ENCODE measurements at places on chromosomes 7 and 10.

GRCh38 chr10:104150139-104150538 lies 28.2 kb downstream of the SFR1 start:
- DNase-seq: no peak

DNA sequence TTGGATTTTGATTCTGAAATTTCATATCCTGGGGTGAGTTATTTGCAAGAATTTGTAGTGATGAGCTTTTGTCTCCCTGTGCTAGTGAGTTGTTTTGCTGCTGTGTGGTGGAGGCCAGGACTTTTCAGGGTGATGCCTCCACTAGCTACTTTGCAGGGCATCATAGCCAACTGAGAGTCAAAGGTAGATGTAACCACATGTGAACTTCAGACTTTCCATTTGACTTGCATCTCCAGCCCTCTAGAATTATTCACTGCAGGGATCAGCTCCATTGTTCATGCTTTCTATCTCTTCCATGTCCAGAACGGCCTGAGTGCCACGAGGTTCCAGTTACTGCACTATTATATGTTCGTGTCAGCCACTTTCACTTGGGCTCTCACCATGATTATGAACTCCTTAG lies 534.3 kb downstream of the GRM8 start:
- DNase-seq: no peak

DNA sequence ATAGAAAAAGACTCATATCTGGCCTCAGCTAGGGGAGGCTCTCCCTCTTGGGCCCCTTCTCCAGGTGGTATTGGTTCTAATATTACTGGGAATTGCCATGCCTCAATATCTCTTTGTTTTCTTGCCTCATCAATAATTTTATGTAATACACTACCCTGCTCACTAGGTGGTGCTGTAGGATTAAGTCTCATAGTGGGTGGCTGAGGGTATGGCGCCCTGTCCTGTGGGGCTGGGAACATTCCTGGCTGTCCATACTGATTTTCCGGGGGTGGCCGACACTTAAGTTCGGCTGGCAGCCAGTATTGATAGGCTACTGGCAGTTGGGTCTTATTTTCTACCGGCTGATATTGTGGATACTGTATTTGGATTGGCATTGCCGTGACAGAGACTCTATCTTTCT lies 9.0 kb upstream of the TAS2R3 start:
- peak; percentile 24 for DNase-seq

DNA sequence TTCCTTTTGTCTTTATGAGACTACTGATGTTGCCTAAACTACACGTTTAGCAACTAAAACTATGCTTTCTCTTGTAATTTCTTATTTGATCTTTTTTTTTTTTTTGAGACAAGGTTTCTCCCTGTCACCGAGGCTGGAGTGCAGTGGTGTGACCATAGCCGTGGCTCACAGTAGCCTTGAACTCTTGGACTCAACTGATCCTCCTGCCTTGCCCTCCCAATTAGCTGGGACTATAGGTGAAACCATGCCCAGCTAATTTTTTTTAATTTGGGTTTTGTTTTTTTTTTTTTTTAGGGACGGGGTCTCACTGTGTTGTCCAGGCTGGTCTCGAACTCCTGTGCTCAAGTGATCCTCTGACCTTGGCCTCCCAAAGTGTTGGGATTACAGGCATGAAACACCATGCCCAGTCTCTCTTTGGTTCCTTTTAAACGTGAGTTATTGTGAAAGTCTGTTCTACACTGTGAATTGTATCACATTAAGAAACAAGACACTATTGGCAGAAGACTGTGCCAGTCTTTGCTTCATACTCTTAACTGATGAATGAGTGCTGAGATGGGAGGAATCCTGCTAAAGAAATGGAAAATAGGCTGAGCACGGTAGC lies 6.4 kb downstream of the TMEM248 start:
- no peak for DNase-seq

DNA sequence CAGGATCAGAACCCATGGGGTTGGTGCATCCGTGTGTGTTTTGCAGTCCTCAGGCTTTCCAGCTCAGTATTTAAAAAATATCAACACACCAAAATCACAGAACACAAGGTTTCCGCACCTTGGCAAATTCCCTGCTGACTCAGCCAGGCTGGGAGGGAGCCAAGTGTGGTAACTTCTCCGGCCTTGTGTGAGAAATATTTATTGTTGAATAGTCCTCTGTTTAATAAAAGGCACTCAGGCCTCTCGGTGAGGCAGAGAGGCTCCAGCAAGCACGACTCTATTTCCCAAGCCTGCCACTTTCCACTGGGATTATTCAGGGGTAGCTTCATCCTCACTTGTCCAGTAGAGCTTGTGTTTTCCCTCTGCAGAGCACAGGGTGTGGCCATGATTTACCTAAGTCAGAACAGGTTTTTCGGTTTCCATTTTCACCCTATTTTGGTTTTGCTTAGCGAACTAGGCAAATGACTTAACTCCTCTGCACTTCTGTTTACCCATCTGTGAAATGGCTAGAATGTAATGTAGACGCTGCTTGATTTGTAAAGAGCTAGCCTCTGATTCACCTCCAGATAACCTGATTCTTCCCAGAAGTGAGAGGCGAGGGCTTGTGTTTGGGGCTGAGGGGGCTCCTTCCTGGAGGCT lies 13.0 kb upstream of the CHST15 start:
- no peak for DNase-seq

- DNase-seq: no peak
These were observed 70.9 kb upstream of the CELF2 start for GRCh38 chr10:10946801-10947200.

GRCh38 chr7:88046839-88047573 lies 113.0 kb downstream of the ADAM22 start:
- DNase-seq: no peak

GRCh38 chr10:16606421-16606820 lies 84.7 kb upstream of the C1QL3 start:
- DNase-seq: no peak

DNA sequence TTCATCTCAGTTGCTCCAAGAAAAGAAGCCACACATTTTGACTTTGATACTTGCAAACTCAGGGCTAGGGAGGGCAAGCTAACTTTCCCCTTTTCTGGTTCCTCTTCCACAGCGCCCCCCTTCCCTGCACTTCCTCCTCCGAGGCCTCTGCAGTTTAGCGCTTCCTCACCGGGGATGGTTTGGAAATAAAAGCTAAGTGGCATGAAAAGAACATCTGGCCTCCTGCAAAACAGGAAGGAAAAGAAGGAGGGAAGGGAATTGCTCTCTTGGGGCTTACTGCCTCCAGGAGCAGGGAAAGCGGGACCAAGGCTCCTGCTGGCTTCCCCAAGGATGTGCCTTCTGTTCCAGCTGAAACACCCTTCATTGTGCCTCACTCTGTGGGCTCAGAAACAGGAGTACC lies 42.3 kb downstream of the PRKCQ start:
- DNase-seq: no peak

- peak; percentile 69 for DNase-seq
These were observed 76.8 kb upstream of the CARD11 start for GRCh38 chr7:3120513-3120912.

GRCh38 chr7:77359599-77359998 lies 56.5 kb downstream of the GSAP start:
- DNase-seq: no peak

DNA sequence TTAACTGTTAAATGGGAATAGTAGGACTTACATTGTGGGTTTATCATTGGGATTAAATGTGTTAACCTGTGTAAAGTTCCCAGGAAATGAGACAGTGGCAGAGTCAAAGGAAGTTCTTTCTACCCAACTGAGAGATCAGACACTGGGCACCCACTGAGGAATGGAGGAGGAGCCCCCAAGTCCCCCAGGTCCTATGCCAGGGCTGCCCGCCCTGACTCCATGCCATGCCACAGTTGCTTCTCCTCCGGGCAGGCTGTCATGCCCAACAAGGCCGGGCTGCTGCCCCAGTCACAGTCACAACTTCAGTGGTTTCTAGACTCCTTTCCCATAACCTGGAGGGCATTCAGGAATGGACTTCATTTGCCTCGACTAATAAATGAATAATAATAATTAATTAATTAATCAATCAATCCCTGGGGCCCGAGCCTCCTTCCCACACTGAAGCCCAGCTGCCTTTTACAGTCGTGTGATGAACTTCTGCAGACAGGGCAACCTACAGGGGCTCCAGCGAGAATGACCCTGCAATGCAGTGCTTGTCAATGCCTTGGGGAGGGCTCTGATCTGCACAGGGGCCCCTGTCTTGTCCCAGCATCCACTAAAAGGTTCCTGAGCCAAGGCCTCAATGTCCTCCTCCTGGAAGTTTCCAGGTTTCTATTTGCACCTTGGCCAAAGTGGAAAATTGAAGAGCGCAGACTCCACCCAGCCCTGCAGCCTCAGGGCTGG lies 32.4 kb downstream of the DRGX start:
- DNase-seq: peak; percentile 13

DNA sequence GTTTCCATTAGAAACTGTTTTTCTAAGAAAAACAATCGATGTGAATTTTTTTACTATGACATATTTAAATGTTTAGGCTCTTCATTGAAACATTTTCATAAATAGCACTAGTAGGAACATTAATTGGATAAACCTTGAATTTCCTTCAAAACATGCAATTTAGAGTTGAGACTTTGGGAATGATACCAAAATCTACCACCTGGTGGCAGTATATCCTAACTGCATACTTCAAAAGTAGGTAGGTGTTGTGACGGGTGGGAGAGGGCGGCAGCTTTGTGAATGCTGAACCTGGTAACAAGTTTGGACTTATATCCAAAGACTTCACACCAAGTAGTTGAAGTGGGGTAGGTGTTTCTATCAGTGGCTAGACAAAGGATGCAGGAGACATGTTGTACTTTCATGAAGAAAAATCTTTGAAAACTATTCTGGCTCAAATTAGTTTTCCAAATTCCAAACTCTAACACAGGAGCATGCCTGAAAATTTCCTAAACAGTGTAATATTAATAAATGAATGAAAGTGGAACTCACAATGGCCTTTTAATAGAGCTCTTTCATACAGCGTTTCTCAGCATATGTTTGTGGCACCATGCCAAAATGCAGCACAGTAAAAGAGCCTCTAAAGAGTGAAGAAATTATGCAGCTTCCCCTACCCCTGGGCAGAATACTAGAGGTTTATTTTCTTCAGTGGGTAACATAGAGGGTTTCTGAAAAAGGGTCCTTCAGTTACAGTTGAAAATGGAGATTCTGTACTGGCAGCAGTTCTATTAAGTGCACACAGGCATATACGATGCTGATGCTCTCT lies 201.0 kb upstream of the TPK1 start:
- DNase-seq: peak; percentile 42

DNA sequence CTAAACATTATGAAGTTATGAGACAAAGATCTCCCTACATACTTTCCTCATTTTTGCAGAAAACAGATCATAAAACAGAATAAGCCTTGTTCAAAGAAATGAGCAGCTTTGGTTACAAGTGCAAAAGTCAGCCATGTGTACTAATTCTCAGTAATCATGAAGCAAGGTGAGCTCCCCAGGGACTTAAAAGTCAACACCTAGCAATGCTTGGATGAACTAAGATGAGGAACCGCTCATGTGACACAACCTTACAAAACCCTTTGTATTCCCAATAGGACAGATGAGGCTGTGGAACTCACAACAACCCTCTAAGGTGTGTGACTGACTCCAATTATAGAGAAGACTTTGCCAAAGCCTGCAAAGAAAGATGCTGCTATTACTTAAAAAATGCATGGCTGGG lies 154.5 kb downstream of the SLC25A13 start:
- DNase-seq: no peak

- DNase-seq: no peak
These were observed 567.3 kb downstream of the KCNMA1 start for GRCh38 chr10:77070346-77070745.

- no peak for DNase-seq
These were observed 138.9 kb downstream of the FRMD4A start for GRCh38 chr10:14191871-14192270.

GRCh38 chr10:47114680-47115186 lies 185.3 kb upstream of the GDF10 start:
- DNase-seq: no peak

GRCh38 chr7:84705706-84706105 lies 481.1 kb downstream of the SEMA3D start:
- DNase-seq: no peak

DNA sequence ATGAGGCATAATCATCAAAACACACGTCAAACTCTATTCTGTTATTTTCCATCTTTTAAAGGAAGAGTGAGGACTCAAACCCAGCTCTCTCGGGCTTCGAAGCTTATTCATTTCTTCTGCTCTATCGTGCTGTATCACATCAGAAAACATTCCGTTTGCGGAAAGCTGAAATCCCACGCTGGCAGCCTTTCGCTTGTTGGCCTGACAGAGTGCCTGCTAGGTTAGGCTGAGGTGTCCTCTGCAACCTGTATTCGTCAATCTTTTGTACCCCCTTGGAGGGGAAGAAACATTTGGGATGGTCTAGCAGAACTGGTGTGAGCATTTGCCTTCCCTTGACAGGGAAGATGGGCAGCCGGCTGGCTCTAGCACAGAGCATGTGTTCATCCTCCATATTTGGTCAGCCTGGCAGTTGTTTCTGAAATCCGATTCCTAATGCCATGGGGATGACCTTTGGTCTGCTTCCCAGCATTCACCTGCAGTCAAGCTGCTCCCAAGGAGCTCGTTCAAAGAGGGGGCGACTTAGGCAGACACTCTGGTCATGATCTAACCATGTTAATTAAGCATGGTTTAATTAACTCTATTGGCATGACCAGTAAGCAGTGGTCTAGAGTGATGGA lies 55.2 kb downstream of the TACC2 start:
- DNase-seq: no peak

DNA sequence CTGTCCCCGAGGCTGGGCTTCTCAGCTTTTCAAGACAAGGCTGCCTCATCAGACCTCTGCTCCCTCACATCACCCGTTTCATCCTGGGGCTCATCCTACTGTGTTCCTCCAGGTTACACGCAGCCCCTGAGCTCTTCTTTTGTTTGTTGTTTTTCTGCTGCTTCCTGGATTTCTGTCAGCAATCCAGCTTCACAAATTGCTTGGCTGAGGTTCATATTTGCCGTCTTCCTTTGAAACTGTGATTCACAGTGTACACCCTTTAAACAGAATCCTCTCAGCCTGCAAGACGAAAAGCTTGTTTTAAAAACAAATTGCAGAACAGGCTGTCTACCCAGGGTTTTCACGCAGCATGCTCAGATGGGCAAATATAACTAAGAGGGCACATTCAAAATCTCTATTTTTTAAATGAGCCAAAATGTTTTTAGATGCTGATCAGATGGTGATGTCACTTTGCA lies 39.1 kb upstream of the PARD3 start:
- no peak for DNase-seq

- DNase-seq: no peak
These were observed 367.7 kb downstream of the PHF14 start for GRCh38 chr7:11341285-11341944.

DNA sequence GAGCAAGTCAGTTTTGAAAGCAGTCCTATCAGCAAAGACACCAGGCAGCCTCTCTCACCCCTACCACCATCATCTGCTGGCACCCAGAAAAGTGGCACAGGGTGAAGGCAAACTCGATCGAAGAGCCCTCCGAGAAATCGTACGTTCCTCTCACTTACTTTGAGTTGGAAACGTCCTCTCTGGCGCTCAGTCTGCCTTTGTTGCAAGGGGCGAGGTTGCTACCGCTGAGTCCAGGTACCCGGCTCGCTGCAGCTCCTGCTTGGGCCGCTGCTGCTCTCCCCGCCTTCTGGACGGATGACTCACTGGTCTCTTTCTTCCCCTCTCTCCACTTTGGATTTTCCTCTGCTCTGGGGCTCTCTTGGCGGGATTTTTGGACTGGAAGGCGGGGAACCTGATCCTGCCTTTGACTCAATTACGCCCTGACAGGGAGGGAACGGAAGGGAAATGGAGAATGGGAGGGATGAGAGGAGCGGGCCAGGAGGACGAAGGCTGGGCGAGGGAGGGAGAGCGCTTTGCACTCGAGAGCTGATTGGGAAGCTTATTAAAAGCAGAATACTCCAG lies at the start of gene PTN:
PTN (minus strand) TSS at position 453 of the 561 bp plus-strand sequence. CDS start 88,760 bp downstream, outside the sequence.
- DNase-seq: no peak

- DNase-seq: no peak
These were observed 235.5 kb downstream of the ZEB1 start for GRCh38 chr10:31554556-31554955.
